ENCODE measurements at places on chromosomes 1 and 21.

DNA sequence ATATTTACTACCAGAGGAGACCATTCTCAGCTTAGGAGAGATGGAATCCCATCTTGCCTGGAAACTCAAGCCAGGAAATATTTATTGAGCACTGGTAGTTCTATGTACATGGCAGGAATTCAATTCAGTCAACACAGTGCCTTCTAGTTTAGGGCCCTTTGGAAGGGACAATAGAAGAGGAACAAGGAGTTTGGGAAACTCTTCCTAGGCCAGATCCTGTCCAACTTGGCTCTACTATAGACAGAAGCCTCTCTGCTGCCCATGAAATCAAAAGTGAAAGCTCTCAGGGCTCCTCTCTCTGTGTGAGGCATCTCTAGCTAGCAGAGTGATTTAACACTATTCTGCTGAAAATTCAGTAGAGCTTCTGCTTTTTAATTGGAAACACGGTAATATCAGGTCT lies 244.6 kb upstream of the MAP1LC3C start:
- DNase-seq, result no peak

- DNase-seq, result no peak
Observed at GRCh38 chr21:41295721-41296254, 20.8 kb upstream of the FAM3B start.

DNA sequence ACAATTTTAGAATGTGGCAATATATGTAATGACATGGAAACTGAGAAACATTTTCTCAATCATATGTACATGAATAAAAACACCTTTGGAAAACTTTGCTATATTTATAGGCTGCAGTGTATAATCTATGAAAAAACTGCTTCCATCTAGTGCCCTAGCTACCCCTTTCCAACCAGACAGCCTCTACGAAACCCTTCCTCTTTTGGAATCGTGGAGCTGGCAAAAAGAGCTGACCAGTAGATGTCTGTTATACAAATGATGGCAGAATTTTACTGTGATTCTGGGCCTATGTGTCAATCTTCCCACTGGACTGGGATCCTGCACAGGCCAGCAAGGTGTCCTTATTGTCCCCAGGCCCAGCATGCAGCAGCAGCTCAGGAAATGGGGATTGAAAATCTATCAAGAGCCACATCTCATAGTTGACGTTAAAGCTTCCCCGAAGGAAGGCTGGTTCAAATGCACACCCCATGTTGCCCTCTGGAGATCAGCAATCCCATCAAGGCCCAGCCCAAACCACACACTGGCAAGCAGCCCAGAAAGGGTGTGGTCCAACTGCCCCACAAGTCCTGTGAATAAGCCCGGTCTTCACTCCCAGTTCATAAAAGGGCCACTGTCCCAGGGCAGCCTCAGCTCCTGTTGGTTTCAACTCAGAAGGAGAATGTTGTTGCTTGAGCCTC lies 8.8 kb upstream of the FAM20B start:
- DNase-seq, result peak; percentile 95

DNA sequence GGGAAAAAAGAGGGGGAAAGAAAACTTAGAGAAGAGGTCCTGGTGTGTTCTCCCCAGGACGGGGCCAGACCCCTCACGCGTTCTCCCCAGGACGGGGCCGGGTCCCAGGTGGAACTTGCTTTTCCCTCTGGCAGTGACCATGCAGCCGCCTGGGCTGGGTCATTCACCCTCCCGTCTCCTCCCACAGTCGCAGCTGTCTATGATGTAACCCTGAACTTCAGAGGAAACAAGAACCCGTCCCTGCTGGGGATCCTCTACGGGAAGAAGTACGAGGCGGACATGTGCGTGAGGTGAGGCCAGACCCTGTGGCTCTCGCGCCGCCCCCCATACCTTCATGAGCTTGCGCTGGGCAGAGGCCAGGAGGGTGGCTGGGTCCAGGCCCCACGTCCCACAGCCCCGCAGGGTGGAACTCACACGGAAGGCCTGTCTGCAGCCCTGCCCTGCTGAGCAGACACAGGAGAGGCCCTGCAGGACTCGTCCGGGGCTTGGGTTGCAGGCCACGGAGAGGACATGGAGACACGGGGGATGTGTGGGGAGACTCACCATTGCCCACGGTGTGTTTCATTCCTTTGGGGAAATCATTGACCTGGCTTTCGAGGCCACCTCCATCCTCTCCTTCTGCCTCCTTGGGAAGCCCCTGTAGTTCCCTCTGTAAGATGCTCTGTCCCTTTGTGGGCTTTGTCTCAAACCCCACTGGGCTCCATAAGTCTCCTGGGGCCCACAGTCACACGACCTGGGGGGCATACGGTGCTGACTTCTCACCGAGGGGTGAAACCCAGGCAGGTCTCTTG lies 40.7 kb upstream of the TRAPPC10 start:
- no peak for DNase-seq

- DNase-seq, result no peak
Observed at GRCh38 chr1:62295921-62296491, 23.2 kb downstream of the KANK4 start.

DNA sequence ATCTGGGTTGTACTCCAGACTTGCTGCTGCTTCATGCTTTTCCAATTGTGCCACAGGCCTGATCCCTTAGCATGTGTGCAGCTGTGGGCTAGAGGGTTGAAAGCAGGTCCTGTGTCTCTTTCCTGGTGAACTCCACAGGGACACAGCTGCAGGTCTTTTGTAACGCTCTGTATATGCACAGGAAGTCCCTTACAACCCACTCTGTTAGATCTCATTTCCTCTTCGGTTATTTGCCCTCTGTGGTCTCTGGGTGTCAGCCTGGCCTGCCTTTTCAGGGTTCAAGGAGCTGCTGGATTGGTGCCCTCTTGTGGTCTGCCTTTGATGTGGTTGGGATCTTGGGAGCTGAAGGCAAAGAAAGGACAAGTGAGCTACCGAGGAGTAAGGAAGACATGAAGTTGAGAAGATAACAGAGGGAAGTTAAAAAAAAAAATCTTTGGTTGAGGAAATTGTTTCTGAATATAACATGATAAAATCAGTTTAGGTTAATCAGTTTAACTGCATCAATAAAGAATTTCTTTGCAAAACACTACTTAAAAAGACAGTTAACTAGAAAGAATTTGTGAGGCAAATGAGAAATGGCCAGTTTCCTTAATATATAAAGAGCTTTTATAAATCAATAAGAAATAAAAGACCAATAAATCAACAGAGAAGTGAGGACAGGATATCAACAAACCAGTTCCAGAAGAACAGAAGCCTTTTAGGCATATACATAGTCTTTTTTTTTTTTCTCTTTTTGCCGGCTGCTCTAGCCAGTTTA lies 44.1 kb downstream of the UCK2 start:
- DNase-seq, result peak; percentile 69

DNA sequence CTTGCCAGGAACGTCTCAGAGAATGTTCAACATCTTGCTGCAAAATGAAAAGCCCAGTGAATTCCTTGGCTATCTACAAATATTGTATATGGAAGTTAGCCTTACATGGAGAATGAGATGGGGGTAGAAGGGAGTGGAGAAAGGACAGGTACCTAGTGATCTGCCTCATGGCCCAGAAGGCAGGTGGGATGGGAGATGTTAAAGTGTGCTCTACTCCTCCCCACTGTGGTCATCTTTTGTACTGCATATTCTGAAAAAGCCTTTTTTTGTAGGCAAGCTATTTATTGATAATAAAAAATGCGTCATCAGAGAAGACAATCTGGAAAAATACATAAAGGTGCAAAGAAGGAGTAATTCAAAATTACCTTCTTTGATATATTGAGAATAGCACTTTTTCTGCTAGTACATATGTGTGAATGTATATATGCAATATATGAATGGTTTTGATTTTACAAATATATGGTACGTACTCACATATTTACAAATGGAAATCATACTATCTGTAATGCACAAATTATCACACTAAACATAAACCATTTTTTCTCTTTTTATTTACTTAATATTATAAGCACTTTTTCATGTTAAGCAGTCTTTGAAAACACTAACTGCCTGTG lies 19.1 kb upstream of the SLC5A9 start:
- DNase-seq, result no peak

- DNase-seq, result no peak
Observed at GRCh38 chr1:37303884-37304574, 170.4 kb upstream of the ZC3H12A start.

GRCh38 chr1:183493540-183494245 lies 21.4 kb downstream of the SMG7 start:
- no peak for DNase-seq

GRCh38 chr1:174954073-174954460 lies 45.7 kb upstream of the CACYBP start:
- DNase-seq, result no peak

DNA sequence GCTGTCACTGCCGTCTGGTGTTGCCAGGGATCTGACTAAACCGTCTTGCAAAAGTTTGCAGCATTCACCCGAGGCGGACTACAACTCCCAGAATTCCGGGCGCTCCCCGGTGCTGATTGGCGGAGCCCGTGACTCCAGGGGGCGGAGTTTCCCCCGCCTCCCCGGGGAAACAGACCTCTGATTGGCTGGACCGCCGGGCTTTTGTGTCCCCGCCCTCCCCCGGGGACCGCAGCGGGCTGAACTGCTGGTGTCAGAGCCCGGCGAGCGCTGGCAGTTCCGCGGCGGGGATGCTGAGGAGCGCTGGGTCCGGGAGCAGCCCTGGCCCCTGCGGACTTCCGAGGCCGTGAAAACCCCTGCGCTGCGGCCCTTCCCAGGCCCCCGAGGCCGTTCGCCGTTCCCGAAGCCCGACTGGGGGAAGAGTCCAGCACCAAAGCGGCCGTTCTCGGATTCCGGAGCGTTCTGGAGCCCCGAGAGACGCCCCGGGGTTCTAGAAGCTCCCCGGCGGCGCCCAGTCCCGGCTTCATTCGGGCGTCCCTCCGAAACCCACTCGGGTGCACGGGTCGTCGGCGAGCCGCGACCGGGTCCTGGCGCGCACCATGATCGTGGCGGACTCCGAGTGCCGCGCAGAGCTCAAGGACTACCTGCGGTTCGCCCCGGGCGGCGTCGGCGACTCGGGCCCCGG lies at the start of gene SESN2:
Gene SESN2 (plus strand): TSS at position 267 of the 682 bp plus-strand sequence. CDS start 330 bp downstream, at position 597.
- DNase-seq, result peak; percentile 99

DNA sequence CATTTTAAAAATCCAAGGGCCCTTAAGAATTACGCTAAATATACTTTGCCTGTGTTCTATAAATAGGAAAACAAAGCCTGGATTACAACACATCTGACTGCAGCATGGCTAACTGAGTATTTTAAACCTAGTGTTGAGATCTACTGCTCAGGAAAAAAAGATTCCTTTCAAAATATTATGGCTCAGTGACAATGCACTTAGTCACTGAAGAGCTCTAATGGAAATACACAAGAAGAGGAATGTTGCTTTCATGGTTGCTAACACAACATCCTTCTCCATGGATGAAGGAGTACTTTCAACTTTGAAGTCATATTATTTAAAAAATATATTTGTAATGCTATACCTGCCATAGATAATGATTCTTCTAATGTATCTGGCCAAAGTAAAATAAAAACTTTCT lies 248.3 kb upstream of the NEGR1 start:
- no peak for DNase-seq

DNA sequence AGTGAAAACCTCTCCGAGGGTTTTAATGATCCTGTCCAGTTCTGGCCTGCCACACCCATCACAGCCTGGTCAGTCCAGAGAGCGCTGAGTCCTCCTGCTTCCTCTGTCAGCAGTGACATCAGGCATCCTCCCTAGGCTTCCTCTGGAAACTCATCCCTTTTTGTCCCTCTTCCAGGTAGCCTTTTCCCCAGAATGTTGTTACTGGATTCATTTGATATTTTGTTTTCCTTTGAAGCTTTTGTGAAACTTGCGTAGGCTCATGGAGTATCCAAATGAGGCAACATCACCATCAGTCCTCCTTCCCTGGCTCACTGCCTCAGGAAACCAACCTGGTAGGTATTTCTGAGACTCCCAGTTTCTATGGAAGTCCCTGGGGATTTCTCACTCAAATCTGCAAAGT lies 27.0 kb upstream of the IGSF3 start:
- DNase-seq, result no peak

DNA sequence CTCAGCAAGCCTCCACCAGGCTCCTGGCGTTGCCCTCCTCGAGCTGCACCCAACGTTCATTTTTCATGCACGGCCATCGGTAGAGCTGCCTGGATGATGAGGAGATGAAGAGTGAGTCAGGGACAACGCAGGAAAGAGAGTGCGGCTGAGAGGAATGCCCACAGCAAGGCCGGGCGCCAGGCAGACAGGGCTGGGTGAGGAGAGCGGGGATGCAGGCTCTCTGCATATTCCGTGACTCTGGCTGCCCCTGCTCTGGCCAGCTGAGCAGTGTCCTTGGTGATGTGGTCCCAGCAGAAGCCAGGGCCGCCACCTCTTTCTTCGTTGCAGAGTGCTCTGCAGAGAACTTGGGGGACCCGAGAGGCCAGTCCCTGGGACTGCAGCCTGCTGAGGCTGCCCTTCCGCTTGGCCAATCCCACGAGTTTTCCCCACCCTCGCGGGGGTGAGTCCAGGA lies 10.8 kb downstream of the UMODL1 start:
- no peak for DNase-seq

- no peak for DNase-seq
Observed at GRCh38 chr1:159989581-159989980, 35.5 kb upstream of the SLAMF9 start.

DNA sequence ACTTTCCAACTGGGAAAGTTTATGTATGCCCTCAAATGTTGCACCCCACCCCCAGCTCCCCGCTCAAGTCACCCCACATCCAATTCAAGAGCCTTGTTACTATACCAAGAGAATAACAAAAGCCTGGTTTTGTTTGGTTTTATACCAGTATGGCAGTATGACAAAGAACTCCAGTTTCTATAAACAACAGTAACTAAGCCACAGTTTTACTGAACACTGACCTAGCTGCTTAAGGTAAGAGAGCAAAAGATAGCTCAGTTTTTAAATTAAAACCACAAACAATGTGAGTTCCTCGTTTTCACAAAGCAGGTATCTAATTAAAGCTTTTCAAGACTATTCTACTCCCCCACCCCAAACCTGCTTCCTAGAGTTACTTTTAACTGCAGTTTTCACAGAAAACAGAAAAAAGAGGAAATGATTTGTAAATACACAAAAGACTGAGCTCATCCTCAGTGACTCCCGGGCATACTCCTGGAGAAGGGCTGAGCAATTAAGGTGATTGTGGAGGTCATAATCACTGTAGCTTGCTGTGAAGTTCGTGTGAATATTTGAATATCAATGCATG lies 59.3 kb upstream of the LHX8 start:
- no peak for DNase-seq

- DNase-seq, result no peak
Observed at GRCh38 chr1:15758953-15759661, 512 bp downstream of the FBLIM1 start.

- DNase-seq, result no peak
Observed at GRCh38 chr1:201912832-201913231, 24.1 kb downstream of the SHISA4 start.

- DNase-seq, result peak; percentile 49
Observed at GRCh38 chr21:18138507-18138906, 106.1 kb upstream of the CHODL start.

GRCh38 chr1:181926697-181927096 lies 134.8 kb downstream of the ZNF648 start:
- no peak for DNase-seq

GRCh38 chr21:9759972-9760371 lies 761.4 kb upstream of the TPTE start:
- DNase-seq, result no peak

GRCh38 chr21:36115138-36115730 lies 19.6 kb upstream of the CBR3 start:
- DNase-seq, result no peak

GRCh38 chr1:58789996-58790660 lies 6.3 kb upstream of the JUN start:
- no peak for DNase-seq

GRCh38 chr1:32105338-32105737 lies 2.5 kb upstream of the KPNA6 start:
- no peak for DNase-seq

GRCh38 chr1:160373696-160374095 lies 6.8 kb downstream of the NHLH1 start:
- DNase-seq, result no peak
